ENCODE measurements at places on chromosomes 1 and 21.
A peak's percentile ranks its signal among the peaks of the same experiment; 100 is the strongest.

DNA sequence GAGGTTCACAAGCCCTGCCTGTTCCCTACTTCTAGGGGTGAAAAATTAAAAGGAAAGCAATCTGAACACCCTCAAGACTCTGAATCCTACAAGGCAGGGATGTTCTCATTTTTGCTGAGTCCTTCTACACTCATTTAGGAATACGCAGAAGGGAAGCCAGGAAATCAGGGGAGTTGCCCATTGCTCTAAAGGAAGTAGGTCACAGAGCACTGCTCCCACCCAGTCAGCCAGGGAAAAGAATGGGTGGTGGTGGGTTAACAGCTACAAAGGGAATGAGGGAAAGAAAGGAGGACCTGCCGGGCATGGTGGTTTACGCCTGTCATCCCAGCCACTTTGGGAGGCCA, 2.4 kb upstream of the CTTNBP2NL start:
- DNase-seq: no peak

GRCh38 chr1:86231076-86231475, 74.5 kb upstream of the COL24A1 start:
- no peak for DNase-seq

DNA sequence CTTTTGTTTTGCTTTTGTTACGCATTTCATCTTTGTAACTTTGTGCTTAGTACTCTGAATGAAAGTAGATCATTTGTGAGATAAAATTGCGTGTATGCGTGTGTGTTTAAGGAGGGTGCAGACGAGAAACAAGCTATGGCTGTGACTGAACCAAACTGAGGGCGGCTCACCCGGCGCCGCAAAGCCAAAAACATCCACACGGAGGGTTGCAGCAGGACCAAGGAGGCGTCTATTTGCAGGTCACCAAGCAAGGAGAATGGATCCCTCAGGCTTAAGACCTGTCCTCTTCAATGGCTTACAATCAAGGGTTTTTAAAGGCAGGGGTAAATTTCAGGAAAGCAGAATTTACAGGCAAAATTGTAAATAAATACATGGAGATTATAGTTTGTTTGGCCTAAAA, 12.8 kb downstream of the GCSAML start:
- no peak for DNase-seq

GRCh38 chr1:220271706-220272046, 577 bp downstream of the RAB3GAP2 start:
- peak; percentile 4 for DNase-seq

GRCh38 chr1:182549811-182550210, 39.2 kb downstream of the RNASEL start:
- DNase-seq: no peak

DNA sequence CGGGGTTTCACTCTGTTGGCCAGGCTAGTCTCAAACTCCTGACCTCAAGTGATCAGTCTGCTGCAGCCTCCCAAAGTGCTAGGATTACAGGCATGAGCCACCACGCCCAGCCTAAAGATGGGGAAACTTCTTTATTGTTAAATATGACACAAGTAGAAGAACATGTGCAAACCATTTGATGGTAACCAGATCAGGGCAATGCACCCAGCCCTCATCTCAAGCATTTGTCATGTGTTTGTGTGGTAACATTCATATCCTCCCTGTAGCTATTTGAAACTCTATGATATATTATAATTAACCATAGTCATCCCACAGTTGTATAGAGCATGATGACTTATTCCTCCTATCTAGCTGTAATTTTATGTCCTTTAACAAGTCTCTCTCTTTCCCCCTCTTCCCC, 119.5 kb upstream of the TMPRSS2 start:
- DNase-seq: no peak

GRCh38 chr1:204493984-204494280, 673 bp downstream of the PIK3C2B start:
- DNase-seq: peak; percentile 35

GRCh38 chr1:25832336-25833037, 12.7 kb downstream of the MTFR1L start:
- no peak for DNase-seq

GRCh38 chr1:186980400-186980799, 151.7 kb downstream of the PLA2G4A start:
- DNase-seq: no peak

DNA sequence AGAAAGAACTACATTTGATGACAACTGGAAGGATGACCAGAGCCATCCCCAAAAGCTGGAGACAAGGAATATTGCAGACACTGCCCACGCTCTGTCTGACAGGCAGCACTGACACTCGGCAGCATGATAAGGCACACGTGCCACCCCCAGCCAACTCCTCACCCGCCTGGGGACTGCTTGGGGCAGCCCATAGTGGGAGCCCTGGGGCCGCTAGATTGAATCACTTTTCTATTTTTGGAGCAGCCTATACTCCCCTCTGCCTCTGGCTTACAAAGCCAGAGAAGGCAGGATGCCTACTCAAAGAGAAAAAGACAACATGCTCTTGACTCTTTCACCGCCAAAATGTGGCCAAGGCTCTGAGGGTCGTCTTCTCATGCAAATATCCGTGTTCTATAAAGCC, 1.3 kb downstream of the SMG5 start:
- DNase-seq: peak; percentile 36

DNA sequence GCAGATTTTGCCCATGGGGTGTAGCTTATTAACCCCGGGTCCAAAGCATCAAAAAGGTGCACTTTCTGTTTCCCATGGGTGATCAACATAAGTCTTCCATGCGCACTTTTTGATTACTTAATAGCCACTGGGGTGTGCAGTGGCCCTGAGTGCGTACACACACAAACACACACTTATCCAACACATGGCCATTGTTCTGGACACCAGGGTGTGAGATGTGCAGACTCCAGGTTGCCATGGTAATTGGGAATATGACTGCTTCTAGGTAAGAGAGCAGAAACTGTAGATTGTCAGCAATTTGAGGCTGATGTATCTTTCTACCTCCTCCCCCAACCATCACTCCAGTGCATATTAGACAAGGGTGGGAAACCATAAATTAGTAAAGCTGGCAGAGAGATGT, 68.8 kb downstream of the MAB21L3 start:
- DNase-seq: no peak

GRCh38 chr1:78226784-78227183, 181.0 kb downstream of the GIPC2 start:
- no peak for DNase-seq

DNA sequence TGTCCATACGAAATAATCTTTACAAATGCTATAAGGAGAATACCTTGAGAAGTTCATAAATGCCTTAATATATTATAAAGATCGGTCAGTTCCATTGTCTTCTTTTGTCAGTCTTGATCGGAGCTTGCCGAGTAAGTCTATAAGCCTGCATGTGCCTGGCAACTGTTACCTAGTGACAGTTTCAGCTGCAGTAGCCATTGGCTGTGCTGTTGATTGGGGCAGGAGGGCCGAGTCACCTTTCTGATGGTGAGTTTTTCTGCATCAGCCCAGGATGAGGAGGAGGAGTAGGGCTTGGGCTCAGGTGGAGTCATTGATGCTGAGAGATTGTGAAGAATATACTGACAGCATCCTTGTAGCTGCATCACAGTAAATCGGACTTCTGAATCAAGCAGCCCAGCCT, 1.9 kb upstream of the GPR52 start:
- DNase-seq: no peak

DNA sequence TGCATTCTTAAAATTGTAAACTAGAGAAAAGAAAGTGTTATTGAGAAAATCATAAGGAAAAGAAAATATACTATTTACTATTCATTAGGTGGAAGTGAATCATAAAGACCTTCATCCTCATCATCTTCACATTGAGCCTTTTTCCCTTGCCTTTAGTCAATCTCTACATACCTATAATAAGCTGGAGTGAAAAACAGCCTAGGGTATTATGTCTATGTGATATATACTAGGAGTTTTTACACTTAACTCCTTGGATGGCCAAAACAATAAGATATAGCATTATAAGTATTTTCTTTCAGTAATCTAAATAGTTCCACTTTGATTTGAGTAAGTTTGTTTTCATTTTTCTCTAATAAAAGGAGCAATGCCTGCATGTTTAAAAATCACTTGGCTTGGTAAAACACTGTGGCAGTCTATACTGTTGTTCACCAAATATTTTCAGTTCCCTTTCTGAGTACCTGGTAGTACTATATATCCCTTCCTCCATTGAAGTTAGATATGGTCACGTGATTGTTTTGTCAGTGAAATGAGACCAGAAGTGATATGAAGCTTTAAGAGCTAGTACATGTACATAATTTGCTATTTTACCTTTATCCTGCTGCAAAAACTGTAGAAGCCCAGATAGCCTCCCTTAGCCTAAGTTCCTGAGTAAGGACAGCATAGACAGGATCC, 78.3 kb downstream of the CLEC20A start:
- DNase-seq: no peak

- no peak for DNase-seq
Observed at GRCh38 chr1:247895976-247896375, 589 bp downstream of the OR2W3 start.

- DNase-seq: no peak
Observed at GRCh38 chr1:185652348-185652747, 81.8 kb upstream of the HMCN1 start.

GRCh38 chr21:32604464-32604863, 7.7 kb downstream of the CFAP298 start:
- DNase-seq: no peak

DNA sequence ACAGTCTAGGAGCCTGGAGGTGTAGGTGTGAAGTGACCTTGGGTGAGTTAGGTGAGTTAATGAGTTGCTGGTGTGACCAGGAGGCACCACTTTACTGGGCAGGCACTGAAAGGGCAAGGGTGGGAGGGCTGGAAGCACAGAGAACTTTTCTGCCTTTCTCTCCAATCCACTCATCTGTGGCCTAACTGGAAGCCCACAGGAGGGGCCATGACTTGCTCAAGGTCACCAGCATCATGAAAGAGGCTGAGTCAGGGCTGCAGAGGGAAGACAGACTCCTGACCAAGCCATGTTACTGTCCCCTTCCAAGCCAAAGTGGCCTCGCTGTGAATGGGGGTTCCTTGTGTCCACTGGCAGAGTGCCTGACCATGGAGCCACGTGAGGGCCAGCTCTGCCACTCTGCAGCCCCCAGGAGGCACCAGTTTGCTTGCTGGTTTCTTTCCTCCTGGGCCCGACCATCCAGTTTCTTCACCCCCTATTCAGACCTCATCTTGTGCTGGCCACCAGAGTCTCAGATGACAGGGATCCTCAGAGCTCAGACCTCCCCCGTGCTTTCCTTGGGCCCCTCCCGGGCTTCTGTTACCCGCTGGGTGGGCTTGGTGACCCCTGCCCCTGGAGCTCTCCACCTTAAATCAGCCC, 4.3 kb upstream of the BSND start:
- no peak for DNase-seq

DNA sequence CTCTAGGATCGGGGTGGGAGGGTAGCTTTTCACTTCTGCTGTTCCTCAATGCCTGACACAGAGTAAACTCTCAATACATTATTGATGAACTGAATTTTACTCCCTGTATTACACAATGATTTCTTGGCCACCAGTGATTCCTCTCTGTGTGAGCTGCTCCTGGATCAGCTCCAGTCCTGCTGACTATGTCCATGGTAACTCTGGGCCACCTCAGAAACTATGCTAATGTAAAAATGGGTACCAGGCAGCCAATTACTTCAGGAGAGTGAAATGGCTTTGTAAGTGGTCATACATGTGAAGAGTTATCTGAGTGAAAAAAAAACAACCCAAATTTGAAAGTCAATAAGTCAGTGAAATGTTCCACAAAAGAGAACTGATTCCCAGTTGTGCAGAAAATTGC, 311.0 kb downstream of the KCNH1 start:
- DNase-seq: no peak
